A549 treated with DMSO at 1 μM for 4 hours (cell line): ENCODE measurements at places on chromosomes 4 and X. TPM values are rescaled to one million over a fixed set of nuclear protein-coding genes. Genes with fewer than 3 reads are reported as not detected.

Gene CD38
- 8.4 to 12.4 TPM (median 9.5 TPM) in 5 replicates for total RNA-seq

Gene GYPA
- not detected in 5 replicates for total RNA-seq

Gene MAGEA8
- not detected in 5 replicates for total RNA-seq

Gene PITX2
- total RNA-seq: 1.0 to 1.6 TPM (median 1.3 TPM) in 5 replicates

Gene FAM47B
- not detected in 5 replicates for total RNA-seq

Gene H2BW2
- not detected in 5 replicates for total RNA-seq

Gene DUX4
- not detected in 5 replicates for total RNA-seq

Gene FDCSP
- not detected in 5 replicates for total RNA-seq

Gene HOPX
- not detected in 5 replicates for total RNA-seq

Gene ASB12
- total RNA-seq: 0.07 to 0.08 TPM in 2 of 5 replicates, not detected in the others

Gene ATP2B3
- 0.04 to 0.25 TPM (median 0.09 TPM) in 5 replicates for total RNA-seq

Gene CCKAR
- total RNA-seq: not detected in 5 replicates

Gene CXCL11
- 0.10 to 0.30 TPM (median 0.21 TPM) in 4 of 5 replicates, not detected in the other for total RNA-seq

Gene ASB5
- total RNA-seq: 0.06 to 0.10 TPM in 2 of 5 replicates, not detected in the others

Gene COL4A6
- 15.4 to 18.3 TPM (median 17.5 TPM) in 5 replicates for total RNA-seq

Gene STAG2
- 28.3 to 46.9 TPM (median 44.5 TPM) in 5 replicates for total RNA-seq

Gene XIAP
- total RNA-seq: 25.8 to 34.5 TPM (median 30.2 TPM) in 5 replicates

Gene F9
- not detected in 5 replicates for total RNA-seq

Gene MAGEC3
- total RNA-seq: not detected in 5 replicates

Gene PTCHD1
- not detected in 5 replicates for total RNA-seq

Gene RLIM
- 16.2 to 23.5 TPM (median 20.5 TPM) in 5 replicates for total RNA-seq

Gene ZNF157
- 0.03 TPM in 1 of 5 replicates, not detected in the others for total RNA-seq

Gene APOO
- total RNA-seq: 33.3 to 39.8 TPM (median 34.3 TPM) in 5 replicates
